ENCODE measurements at places on chromosomes 12 and 14.

GRCh38 chr12:1130571-1130970 is 139.5 kb downstream of the ERC1 start:
- DNase-seq, result no peak

GRCh38 chr12:76080017-76080728 is 4.3 kb downstream of the NAP1L1 start:
- no peak for DNase-seq

DNA sequence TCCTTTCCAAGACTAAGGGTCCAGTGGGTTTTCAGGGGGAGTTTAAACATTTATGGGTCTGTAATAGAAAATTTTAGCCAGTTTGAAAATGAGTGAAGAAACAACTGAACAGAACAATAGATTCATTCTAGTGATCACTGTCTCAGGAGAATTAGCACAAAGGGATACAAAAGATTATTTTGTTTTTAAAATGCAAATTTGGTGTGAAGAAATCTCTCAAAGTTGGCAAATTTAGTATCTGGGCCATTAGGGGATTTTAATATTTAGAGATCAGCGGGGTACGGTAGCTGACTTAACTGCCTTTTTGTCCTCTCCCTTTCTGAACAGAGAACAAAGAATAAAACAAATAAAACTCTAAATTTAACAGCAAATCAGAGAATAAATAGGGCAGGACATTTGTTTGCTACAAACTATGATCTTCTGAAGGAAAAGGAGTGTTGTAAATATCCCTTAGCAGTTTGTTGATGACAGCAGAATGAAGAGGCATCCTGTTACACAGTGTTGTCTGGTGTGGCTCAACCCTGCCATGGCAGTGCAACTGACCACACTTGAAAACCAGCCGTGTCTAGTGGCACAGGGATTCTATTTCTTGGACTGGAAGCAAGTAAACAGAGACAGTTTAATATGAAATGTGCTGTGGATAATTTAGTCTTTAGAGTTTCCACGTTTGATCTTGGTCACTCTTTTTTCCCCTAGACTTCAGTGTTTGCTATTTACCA is 46.3 kb upstream of the LRTM2 start:
- DNase-seq, result no peak

GRCh38 chr14:67127174-67127573 is 62.1 kb upstream of the GARIN2 start:
- DNase-seq, result no peak

GRCh38 chr12:82723093-82723492 is 36.4 kb downstream of the TMTC2 start:
- DNase-seq, result no peak

- no peak for DNase-seq
These were observed 201.0 kb downstream of the KIF26A start for GRCh38 chr14:104339361-104339760.

DNA sequence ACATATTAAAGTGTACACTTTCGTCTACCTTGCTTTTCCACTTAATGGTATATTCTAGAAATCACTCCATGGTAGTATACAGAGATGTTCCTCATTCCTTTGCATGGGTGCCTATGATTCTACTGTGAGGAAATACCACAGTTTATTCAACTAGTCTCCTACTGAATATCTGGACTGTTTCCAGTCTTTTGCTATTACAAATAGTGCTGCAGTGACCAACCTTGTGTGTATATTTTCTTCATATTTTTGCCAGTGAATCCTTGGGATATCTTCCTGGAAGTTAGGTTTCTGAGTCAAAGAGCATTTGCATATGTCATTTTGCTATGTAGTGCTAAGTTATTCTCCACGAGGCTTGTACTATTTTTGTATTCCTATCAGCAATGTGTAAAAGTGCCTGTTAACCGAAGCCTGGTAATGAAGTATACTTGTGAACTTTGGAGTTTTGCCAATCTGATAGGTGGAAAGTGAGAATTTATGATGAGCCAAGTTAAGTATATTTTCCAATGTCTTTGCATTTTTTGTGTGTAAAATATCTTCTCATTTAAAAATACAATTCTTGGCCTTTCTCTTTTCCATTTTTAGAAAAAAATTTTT is 31.3 kb upstream of the TMEM263 start:
- no peak for DNase-seq

GRCh38 chr12:113271853-113272561 is 50.7 kb downstream of the TPCN1 start:
- DNase-seq, result peak; percentile 81

DNA sequence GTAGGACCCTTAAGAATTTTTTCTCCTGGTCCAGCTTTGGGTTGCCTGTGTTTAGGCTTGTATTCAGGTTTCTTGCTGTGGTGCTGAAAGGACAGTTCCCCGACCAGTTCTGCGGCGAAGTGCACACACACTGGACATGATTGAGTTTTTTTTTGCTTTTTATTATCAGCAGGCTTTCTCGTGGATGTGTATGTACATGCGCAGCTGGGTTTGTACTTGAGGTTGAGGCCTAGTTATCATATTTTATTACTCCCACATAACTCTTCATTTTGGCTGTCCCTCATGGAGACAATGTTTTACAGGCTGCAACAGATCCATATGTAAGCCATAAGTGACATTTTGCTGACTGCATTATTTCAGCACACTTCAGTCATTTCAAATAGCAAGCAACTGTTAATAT is 2.5 kb downstream of the SCN8A start:
- DNase-seq, result no peak

DNA sequence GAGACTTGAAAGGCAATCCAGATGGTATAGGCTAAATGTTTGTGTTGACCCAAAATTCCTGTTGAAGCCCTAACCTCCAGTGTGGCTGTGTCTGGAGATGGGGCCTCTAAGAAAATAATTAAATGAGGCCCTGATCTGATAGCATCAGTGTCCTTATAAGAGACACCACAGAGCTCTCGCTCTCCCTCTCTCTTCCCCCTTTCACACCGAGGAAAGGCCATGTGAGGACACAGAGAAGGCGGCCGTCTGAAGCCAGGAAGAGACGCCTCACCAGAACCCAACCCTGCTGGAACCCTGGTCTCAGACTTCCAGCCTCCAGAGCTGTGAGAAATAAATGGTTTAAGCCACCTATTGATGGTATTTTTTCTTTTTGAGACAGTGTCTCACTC is 87.5 kb downstream of the SCARB1 start:
- DNase-seq, result peak; percentile 40

GRCh38 chr12:68477261-68477772 is 133.4 kb upstream of the RAP1B start:
- no peak for DNase-seq

DNA sequence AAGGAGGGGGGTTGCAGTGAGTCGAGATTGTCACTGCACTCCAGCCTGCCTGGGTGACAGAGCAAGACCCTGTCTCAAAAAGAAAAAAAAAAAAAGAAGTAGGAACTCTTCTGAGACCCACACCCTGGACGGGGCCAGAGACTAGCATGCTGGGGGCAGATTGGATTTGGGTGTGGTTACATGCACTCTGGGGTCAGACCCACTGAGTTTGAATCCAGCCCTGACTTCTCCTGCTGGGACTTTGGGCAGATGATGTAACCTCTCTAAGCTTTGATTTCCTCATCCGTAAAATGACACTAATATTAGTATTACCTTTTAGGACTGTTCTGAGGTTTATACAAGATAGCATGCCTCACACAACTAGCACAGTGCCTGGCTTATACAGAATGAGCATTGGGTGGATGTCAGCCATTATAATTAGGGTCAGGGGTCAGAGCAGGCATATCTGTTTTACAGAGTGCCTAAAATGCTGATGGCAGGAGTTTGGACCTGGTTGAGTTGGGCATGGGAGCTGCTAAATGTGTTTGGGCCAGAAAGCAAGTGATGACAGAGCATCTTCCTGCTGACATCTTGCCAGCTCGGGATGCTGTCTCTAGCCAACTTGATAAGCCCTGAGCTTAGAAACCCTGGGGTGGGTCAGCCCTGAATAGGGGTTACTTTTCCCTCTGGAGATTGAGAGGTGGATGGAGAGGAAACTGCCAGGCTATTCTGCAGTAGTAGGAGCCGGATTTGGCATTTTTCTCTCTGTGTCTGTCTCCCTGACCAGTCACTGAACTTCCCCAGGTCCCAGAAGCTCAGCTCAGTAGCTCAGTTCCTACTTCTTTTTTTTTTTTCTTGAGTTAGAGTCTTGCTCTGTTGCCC is 15.5 kb downstream of the TPCN1 start:
- peak; percentile 61 for DNase-seq

GRCh38 chr14:33726685-33727084 is 224.2 kb downstream of the EGLN3 start:
- DNase-seq, result no peak

DNA sequence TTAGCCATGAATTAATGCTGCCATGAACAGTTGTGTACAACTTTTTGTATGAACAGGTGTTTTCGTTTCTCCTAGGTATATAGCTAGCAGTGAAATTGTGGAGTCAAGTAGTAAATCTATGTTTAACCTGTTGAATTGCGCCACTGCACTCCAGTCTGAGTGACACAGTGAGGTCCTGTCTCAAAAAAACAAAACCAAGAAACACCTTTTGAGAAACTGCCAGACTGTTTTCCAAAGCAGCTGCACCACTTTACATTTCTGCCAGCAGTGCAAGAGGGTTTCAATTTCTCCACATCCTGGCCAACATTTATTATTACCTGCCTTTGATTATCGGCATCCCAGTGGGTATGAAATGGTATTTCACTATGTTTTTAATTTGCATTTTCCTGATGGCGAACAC is 3.3 kb upstream of the PLEKHG3 start:
- no peak for DNase-seq

DNA sequence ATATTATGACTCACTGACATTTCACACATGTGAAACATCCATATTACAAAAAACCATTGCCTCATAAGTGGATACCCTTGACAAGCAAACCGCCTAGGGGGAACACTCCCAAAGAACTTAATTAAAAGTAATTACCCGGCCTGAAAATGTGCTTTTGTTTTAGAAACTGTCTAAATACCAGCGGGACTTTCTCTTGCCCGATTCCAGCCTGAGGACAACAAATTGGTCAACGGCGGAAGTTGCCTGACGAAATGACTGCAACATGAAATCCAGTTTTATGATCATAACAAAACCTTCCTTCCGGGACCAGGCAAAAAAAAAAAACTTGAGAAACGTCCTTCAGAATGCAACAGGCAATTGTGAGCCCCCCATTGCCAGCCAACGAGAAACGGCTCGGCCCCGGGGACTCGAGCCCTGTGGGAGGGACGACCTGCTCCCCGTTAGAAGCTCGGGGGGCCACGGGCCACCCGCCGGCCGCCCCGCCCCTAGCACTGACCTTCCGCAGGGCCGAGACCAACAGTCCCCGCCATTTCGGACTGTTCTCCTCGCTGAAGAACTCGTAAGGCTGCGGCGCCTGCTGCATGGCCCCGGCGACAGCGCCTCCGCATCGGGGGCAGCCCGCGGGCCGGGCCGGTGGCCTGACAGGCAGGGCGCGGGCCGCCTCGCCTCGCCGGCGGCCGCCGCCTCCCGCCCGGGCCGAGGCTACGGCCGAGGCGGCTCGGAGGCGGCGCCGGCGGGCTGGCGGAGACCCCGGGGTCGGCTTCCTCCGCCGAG is 490 bp downstream of the SOS2 start:
- peak; percentile 60 for DNase-seq

GRCh38 chr12:46260913-46261476 is 7.8 kb downstream of the SLC38A1 start:
- no peak for DNase-seq

DNA sequence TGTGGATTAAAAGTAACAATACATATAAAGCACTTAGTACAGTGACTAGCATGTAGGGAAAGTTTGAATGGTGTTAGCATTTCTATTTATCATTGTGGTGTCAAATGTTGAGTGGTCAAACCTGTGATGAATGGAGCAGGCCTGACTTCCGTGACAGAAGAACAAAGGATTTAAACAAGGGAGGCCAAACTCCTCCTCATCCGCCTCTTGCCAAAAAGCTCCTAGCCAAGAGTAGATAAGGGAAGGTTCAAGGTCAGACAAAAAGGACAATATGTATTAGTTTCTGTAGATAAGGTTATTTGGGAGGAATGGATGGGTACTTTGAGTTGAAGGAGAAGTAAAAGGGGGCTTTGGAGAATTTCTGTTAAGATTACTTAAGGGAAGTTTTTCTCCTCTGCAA is 6.5 kb downstream of the RNASE7 start:
- DNase-seq, result no peak

DNA sequence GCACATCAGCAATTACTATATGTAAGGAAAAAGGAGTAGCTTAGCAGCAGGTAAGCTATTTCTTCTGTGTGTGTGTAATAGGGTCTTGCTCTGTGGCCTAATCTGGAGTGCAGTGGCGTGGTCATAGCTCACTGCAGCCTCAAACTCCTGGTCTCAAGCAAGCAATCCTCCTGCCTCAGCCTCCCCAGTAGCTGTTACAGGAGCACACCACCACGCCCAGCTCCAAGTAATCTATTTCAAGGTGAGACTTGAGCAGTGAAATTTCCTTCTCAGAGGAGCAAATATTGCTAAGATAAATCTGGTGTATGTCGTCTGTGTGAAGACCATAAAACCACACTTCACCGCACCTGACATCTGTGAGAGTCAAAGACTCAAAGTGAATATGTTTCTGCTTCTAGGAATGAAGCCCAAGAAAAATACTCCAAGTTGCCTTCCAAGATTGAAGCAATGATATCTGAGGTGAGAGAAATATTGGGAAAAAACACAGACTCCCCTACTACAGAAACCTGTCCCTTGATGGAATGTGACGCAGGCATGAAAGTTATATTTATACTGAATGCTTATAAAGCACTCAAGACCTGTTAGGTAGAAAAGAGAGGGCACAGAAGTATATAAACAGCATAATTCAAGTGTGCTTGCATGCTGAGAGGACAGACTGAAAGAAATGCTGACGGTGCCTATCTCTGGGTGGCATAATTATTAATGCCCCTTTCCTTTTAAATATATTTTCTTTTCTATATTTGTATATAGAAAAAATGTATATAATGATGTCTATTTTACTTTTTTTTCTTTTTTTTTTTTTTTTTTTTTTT is 2.5 kb upstream of the SELPLG start:
- no peak for DNase-seq

- DNase-seq, result peak; percentile 63
These were observed 838 bp upstream of the ERBB3 start for GRCh38 chr12:56078931-56079722.

- DNase-seq, result peak; percentile 89
These were observed 24.1 kb upstream of the ATP2A2 start for GRCh38 chr12:110256780-110257431.

DNA sequence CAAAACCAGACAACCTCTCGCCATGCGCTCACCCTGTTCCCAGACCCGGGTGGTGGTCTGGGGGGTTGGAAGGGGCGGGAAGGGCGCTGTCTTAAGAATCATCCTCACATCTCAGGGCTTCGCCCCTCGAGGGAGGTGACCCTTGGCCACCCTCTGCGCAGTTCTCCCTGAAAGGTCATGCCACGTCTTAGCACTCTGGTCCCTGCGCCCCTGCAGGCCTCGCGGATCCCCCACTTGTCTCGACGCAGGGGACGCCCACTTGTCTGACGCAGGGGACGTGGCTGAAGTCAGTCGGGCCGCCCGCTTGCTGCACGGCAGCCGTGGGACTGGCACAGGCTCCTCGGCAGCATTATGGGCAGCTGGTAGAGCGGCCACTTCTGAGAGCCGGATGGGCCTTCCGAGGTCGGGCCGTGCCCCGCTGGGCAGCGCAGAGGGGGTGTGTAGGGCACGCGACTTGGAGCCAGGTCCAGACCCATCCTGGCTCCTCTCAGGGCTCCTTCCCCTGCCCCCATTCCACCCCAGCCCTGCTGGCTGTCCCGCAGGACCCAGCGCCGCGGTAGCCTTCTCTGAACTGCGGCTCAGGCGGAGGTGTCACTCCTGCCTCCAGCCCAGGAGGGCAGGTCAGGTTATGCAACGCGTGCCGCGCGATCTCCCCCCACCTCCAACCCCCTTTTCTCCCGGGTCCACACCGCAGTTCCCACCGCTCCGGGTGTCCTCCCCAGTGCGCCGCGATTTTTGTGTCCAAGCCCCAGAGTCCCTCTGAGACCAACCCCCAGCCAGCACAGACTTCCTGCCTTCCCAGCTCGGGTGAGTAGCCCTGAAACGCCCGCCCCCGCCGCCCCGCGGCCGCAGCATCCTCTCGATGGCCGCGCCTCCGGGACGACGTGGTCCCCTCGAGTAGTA is 40.9 kb upstream of the CAPRIN2 start:
- DNase-seq, result no peak

All from CD14-positive monocyte (primary cell).